NCI-H82 (cell line): ENCODE measurements at places on chromosomes 5 and 9.

DNA sequence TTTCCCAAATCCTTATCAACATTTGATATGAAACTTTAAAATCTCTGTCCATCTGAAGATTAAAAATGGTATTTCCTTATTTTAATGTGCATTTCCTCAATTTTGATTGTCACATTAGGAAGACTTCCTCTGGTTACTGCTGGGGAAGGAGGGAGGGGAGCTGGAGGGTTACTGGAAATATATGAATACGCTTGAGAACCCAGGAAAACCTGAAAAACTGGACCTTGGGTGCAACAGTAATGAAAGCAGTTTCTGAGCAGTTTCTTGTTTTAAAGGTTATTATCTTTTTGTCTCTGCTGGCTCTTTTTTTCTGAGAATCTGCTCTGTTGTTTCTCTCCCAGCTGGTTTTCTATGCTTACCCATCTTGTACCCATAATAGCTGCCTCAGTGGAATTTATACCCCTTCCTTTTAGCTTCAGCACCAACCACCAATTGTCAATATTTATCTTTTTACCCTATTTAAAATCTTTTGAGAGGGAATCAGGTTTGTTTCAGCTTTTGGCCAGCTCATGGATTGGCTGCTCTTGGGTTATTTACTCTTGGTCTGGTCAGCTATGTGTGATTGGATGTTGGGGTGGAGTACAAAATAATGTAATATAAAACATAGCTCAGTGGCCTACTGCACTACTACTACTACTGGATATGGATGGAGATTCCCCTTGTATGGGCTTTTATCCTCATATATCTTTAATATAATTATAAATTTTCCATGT is 67.4 kb downstream of the UNC13B start:
- DNase-seq: no peak

- no peak for DNase-seq
Measured at GRCh38 chr5:131212471-131213021, 41.8 kb downstream of the LYRM7 start.

DNA sequence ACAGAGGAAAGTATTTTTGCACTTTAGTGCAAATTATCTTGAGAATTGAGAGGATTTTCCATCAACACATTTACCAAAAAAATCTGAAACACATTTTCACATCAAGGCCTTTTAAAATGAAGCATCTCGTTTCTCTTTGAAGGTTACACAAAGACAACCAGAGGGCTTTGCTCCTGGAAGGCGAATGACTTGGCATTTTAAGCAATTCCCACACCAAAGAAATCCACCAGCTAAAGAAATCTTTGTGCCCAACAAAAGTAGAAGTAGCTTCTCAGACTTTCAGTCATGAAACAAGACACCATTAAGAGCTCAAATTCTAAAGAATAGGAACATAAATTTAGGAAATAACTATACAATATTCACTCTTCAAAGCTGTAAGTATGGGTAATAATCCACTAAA is 59.9 kb downstream of the HABP4 start:
- no peak for DNase-seq

GRCh38 chr5:173493040-173493439 is 123.4 kb downstream of the BOD1 start:
- no peak for DNase-seq

GRCh38 chr5:58446024-58446423 is 13.9 kb downstream of the PLK2 start:
- DNase-seq: no peak

GRCh38 chr5:5293029-5293428 is 129.4 kb upstream of the ICE1 start:
- no peak for DNase-seq

DNA sequence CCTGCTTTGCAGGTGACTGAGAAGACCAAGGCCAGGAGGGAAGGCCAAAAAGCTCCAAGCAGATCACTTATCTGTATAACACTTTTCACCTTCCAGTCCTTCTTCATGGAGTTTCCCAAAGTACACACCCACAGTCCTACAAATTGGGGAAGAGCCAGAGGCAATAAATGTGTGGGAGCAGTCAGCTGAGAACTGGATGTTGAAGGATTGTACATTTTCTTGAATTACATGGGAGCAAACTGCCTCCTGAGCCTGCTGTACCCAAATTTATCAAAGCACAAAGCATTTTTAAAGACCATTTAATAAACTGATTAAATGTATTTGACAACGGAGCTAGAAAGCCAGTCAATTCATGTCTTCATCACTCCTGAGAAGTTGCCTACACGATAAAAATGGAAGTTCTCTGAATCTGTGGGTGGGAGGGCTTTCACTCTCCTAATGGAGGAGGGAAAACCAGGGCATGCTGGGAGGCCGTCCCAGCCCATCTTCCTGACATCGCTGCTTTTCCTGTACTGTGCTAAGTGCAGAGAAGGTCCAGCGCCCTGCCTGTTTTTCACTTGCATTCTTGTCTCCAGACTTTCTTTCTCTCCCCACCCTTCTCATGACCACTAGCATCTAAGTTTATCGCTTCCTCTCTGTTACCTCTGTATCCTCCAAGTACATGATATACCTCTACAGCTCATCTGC is 79.0 kb downstream of the KCNIP1 start:
- DNase-seq: no peak

DNA sequence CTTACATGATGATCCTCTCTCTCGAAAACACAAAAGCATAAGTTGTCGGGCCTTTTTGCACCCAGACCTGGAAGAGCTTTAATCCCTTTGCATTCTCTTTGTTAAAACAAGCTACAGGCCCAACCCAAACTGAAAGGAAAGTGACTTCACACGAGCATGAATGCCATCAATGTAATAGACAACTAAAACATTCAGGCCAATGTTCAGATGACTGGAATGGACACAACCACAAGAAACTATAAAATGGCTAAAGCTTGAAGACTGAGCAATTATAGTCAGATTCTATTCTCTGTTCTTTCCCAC is 45.5 kb downstream of the RFX3 start:
- DNase-seq: peak; percentile 68

GRCh38 chr5:759111-759751 is 25.3 kb downstream of the ZDHHC11B start:
- peak; percentile 11 for DNase-seq

DNA sequence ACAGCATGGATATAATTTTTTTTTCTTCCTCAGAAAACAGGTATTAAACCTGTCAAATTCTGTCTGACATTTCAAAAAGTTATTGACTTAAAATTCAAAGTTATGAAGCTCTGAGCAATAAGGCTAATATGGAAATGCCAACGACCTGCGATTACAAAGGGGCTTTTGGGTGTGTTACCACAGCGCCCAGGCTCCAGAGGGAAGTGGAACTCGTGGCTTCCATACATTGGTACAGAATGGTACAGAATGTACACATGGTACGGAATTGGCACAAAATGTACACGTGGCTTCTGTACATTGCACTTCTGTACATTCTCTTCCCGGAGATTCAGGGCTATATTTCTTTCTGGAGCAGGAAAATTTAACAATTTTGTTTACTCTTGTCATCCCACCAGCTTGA is 225.1 kb upstream of the TBCA start:
- no peak for DNase-seq

DNA sequence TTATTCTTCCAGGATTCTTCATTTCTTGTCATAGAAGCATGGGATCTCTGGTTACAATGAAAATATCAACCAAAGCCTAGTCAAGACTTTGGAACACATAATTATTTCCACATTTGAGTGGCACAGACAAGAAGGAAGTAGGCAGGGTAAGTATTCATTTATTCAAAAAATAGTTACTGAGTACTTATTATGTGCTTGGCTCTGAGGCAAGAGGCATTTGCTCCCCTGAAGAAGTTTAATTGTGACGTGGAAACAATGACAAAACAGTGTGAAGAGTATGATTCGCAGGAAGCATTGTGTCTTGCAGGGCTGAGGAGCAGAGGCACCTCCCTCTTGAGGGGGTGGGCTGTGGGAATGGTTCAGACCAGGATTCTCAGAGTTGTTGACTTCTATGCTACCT is 45.0 kb upstream of the TNFSF15 start:
- DNase-seq: no peak

GRCh38 chr9:93906195-93906880 is 48.8 kb downstream of the BARX1 start:
- no peak for DNase-seq

GRCh38 chr5:141529873-141530272 is 41.0 kb downstream of the PCDHGC5 start:
- DNase-seq: no peak

DNA sequence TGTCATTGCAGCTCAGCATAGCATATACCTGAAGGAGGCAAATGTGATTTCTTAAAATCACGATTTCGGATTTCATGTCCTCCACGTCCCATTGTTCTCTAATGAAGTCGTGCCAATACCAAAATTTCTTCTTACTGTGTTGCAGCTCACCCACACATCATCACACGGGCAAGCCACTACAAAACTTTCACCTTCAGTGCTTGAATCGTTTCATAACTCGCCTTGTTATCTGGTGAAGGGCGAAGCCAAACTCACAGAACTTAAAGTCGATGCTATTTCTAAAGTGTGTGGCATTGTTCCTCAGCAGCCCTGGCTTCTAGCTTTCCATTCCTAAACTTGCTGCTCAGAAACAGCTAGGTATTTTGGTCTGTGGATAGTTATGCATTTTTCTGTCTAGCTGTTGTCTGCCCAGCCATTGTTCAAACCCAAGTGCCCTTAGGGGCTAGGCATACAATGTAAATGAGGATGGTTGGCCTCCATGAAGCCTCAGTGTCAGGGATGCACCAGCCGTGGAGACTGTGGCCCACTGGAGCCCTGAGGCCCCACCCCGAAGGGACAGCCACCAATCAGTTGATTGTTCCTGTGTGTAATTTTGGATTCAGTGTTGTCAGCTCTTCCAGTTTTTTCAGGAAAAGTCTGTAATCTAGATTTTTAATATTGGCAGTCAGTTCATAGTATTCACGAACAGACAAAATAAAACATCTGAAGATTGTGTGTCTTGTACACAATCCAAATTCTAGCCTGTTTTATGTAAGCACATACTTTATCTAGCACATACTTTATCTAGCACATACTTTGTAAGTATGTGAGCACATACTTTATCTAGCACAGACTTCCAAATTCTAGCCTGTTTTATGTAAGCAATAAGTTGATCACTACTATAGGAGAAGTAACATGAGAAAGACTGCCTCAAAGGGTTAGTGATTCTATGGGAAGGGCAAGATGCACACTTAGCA is 112.8 kb downstream of the DAPK1 start:
- no peak for DNase-seq

- DNase-seq: no peak
Measured at GRCh38 chr9:115939065-115939765, 214.4 kb upstream of the PAPPA start.

DNA sequence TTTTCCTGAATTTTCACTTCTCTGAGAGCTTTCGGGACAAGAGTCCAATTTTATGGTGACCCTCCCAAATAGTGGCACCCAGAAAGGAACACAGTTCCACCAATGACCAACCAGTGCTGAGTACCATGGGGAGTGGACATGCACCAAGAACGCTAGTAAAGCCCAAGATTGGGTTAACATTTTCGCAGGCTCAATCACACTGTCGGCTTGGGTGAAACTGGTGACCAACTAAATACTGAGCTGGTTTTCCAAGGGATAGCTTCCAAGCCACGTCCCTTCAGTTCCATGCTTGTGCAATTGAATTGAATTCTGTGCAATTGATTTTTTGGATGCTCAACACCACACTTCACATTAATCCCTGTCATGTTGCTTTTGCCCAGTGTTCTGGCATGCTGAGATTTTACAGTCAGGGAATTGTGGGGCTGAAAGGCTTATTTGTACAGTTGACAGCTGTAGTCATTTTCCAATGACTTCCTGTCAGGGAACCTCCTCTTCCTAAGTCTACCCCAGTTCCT is 37.6 kb upstream of the TRMT10B start:
- DNase-seq: no peak

- no peak for DNase-seq
Measured at GRCh38 chr5:137758121-137758520, 4.0 kb upstream of the HNRNPA0 start.

DNA sequence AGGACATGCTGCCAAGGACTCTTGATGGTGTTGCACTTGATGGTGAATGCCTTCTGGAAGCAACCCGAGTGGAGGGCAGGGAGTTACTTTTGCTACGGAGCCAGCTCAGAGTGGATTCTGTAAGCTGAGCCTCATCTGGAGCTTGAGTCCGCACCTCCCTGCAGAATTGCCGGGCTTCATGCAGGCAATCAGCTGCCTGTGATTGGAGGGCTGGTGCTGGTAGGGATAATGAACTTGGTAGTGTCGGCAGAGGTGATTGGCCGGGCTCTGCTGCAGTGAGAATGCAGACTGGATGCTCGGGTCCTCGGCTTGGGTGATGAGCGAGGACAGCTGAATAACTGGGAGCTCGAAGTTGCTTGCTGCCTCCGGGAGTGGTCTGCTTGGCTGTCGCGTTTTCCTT is 23.1 kb downstream of the SLC25A25 start:
- peak; percentile 94 for DNase-seq

DNA sequence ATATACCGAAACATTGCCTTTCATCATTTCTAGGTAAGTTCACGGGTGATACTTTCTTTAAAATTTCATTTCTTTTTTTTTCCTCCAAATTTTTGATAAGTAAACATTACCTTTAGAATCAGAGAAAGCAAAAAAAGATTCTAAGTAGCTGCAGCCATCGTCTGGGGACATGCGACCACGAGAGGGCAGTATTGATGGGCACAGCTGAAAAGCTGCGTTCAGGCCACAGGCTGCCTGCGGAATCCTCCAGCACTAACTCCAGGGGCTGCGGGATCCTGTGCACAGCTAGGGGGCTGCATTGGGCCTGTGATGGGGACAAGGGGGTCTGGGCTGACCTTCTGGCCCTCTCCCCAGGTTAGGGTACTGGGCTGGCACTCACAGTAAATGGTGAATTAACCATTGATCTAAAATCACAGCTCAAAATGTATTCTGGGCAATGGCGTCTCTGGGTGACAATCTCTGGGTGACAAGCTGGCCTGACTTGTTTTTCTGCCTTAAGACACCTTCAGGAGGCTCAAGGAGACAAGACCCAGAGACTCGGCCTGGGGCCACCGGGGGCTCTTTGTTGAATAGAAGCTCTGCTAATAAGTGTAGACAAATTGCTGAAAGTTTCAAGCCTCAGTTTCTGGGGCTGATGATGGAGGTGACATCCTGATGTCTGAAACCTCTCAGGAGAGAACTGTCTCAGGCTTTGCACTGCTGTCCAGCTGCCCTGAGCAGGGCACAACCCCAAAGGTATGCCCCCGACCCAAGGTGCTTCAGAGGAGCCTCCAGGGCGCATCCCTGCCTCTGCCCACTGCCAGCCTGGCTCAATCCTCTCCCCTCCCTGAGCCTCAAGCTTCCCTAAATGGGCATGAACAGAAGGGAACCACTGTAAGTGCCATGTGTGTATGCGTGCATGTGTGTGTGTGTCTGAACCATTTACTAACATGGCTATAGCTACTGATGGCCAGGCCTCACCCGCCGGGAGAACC is 44.3 kb upstream of the SARDH start:
- peak; percentile 82 for DNase-seq

- no peak for DNase-seq
Measured at GRCh38 chr9:88814577-88814976, 176.7 kb upstream of the S1PR3 start.

DNA sequence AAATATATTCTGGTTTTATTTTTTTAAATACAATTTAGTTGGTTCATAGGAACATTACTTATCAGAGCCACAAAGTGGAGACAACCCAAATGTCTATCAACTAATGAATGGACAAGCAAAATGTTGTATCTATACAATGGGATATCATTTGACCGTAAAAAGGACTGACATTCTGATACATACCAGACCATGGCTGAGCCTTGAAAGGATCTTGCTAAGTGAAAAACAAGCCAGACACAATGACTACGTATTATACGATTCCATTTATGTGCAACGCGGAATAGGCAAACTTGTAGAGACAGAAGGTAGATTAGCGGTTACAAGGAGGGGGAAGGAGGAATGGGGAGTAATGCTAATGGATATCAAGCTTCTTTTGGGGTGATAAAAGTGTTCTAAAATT is 621.6 kb downstream of the BNC2 start:
- DNase-seq: no peak
